ENCODE measurements at places on chromosomes 16 and 17.
A peak's percentile ranks its signal among the peaks of the same experiment; 100 is the strongest.

- no peak for DNase-seq
Observed at GRCh38 chr17:2564877-2565276, 28.6 kb upstream of the PAFAH1B1 start.

GRCh38 chr17:63963123-63963522 is 9.6 kb downstream of the SCN4A start:
- DNase-seq, result no peak

- DNase-seq, result no peak
Observed at GRCh38 chr16:85550953-85551924, 61.9 kb upstream of the GSE1 start.

DNA sequence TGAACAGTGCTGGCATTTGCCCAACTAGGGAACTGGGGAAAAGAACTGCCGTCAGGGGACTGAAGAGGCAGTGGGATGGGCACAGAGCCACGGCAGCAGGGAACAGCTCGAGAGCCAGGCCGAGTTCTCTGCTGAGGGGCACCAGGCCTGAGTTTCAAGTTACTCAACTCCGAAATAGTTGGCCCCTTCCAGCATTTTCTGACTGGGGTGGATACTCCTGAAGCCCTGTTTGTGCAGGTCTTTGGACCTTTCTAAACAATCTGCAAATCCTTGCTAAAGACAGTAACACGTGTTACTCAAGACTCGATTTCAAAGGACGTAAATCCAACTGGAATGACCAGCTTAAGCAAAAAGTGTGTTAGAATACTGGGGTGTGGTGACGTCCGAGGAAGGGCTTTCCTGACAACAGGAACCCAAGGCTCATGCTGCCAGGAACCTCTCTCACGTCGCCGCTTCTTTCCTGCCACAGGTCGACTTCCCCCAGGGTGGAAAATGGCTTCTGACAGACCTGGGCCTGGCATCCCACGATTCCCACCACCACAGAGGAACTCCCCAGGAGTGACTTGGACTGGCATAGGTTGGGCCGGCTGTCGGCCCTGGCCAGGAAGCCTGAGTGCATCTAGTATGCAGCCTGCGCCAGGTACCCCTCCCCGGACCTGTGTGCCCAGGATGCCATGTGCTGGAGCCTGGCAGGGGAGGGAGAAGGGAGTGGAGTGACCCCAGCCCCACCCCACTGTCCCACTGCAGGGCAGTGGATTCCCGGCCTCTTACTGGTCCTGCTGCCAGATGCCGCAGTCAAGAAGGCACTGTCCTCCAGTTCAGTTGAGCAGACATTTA is 71.9 kb downstream of the N4BP1 start:
- DNase-seq, result no peak

DNA sequence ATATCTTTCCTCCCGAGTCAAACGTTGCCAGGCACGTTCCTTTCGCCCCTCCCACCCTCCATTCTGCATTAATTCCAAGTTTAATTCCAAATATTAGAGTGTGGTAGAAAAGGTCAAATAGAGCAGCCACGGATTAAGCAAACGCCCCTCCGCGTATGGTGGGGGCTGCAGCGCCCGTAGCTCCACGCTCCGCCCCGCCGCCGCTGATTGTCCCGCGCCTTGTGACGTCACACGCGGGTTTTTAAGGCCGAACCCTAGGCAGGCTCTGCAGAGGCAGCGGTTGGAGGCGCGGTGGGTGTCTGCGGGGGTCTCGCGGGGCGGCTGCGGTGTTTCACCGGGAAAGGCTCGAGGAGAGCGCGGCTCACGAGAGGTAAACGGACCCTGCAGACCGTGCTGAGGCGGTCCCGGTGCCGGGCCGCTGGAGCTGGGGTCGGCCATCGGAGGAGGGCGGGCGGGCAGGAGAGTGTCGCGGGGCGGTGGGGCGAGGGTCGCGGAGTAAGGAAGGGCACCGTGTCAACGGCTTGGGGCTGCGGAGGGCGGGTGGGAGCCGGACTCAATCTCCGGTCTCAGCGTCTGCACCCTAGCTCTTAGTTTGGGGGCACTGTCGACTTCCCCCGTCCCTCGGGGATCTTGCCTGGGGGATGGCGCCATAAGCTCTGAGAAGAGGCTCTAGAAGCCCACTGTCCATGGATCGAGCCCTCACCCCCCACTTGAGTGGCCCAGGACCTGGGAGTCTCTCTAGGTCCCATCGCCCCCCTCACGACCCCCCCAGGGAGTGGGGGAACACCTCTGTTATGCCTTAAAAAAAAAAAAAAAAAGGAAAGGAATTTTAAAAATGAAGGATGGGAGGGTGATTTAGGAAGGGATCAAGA is at the start of gene ARL4D:
Gene ARL4D (plus strand): TSS at position 270 of the 872 bp plus-strand sequence. CDS start 740 bp downstream, outside the sequence.
- peak; percentile 91 for DNase-seq

DNA sequence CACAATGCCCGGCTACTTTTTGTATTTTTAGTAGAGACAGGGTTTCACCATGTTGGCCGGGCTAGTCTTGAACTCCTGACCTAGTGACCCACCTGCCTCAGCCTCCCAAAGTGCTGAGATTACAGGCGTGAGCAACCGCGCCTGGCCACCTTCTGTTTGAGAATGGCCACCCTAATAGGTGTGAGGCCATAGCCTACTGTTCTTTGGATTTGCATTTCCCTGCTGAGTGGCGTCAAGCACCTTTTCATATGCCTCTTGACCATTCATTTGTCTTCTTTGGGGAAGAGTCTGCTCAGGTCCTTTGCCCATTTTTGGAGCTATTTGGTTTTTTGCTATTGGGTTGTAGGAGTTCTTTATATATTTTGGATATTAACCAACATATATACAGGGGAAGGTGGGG is 276.7 kb downstream of the PARN start:
- peak; percentile 56 for DNase-seq

- DNase-seq, result no peak
Observed at GRCh38 chr16:79278506-79278905, 322.0 kb downstream of the MAF start.

- DNase-seq, result no peak
Observed at GRCh38 chr17:54861471-54861983, 39.1 kb upstream of the TOM1L1 start.

GRCh38 chr17:37131669-37132611 is 183.2 kb downstream of the AATF start:
- DNase-seq, result no peak

GRCh38 chr17:42779936-42780850 is at the start of gene WNK4:
Gene WNK4 (plus strand): TSS chr17:42780610. CDS start chr17:42780699, 89 bp downstream.
- peak; percentile 79 for DNase-seq

DNA sequence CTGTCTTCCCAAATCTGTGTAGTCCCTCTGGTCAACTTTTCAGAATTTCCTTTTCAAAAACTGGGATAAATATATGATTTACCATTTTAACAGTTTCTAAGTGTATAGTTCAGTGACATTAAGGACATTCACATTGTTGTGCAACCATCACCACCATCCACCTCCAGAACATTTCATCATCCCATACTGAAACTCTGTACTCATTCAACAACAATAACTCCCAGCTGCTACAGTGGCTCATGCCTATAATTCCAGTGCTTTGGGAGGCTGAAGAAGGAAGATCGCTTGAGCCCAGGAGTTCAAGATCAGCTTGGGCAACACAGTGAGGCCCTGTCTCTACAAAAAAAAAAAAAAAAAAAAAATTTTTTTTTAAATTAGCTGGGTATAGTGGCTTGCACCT is 131.0 kb downstream of the AATF start:
- no peak for DNase-seq

- DNase-seq, result no peak
Observed at GRCh38 chr16:24270721-24271442, 14.7 kb downstream of the CACNG3 start.

GRCh38 chr16:10851512-10851911 is 25.5 kb upstream of the CIITA start:
- DNase-seq, result no peak

- no peak for DNase-seq
Observed at GRCh38 chr16:26365161-26365940, 673.6 kb downstream of the HS3ST4 start.
